ENCODE measurements at places on chromosomes 4 and X. TPM values are rescaled to one million over a fixed set of nuclear protein-coding genes. Genes with fewer than 3 reads are reported as not detected.

The MAGEA12 gene
- total RNA-seq: not detected

The DRD5 gene
- total RNA-seq: 1.1 TPM

The SLITRK4 gene
- 8.1 TPM for total RNA-seq

The NXF2B gene
- not detected for total RNA-seq

The RAB41 gene
- total RNA-seq: not detected

Data from tongue (tissue), 3 donors.